ENCODE measurements at places on chromosomes 1 and 21.

DNA sequence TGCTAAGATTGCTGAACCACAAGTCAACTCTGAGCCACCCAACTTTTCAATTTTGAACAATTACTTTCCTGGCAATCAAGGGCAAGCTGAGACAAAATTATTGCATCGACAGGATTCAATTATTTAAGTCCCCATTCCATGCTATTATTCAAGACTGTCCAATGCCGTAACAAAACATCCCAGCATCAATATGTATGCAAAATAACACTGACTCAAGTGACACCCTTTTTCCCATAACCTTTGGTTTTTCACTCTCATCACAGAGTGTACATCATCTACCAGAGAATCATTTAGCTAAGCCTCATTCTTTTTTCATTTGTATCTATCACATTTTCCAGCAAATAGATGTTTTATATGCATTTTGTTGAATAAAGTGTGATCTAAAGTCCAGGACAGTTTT is 54.6 kb downstream of the ERICH3 start:
- DNase-seq = no peak

DNA sequence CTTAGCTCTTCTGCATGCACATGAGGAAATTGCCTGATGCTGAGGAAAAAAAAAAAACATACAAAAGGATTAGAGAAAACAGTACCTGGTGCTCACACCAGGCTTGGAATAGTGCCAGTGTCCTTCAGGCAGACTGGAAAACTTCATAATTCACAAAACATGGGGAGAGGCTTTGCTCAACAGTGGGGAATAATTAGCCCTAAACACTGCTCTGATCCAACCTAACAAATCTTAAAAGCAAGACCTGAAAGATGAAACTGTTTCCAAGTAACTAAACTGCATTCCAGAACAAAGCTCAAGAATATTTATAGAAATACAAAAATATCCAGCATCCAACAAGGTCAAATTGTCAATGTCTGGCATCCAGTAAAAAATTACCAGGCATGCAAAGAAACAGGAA is 124.8 kb downstream of the AK5 start:
- peak; percentile 29 for DNase-seq

GRCh38 chr1:145827966-145828365 is 4.0 kb downstream of the POLR3C start:
- no peak for DNase-seq

DNA sequence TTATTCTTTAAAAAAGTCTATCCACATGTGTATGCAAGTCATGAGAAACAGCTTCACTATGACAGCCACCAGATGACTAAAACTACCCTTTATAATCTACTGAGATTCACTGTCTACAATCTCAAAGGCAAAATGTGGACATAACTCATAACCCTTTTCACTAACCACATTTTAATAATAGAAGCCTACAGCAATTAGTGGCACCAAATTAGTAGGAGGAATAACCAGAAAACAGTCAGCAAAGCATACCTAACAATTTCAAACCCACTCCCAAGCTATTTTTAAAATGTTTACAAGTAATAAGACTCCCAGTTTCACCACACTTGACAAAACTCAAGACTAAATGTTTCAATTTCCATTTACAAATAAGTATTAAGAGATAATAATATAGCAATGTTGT is 442.9 kb downstream of the PTPRC start:
- DNase-seq = no peak

DNA sequence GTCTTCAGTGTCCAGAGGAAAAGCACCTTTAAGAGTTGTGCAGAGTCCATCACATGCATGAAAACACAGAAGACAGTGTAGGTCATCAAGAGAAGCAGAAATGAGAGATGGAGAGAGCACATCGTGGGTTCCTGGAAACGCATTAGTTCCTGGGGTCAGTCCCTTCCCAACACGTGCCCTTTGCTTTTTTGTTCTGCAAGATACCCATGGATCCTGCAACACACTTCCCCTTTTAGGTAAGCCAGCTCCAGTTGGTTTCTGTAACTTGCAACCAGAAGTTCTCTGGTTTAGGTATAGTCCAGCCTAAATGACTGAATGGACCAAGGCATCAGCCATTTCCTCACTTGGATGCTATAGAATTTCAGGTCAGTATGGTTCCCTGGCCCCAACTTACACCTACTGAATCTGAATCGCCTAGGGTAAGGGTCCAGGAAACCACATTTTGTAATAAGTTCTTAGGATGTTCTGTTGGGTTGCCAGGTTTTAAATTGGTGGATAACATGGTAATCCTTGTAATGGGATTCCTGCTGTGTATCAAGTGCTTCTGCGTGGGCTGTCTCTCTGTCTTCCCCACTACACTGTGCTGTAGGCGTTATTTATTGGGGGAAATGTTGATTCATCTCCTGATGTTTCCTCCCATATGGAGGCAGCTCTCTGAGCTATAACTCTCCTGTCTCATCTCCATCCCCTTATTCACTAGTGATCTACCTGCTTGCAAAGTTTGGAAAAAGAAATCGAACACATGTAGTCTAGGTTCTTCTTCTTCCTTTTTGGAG is 230.6 kb downstream of the TNR start:
- no peak for DNase-seq
